A549 treated with GW870086 at 1 μM for 4 hours (cell line): ENCODE measurements at places on chromosomes 1 and 21. TPM values are rescaled to one million over a fixed set of nuclear protein-coding genes. Genes with fewer than 3 reads are reported as not detected.

Gene NCMAP
- total RNA-seq = 0.06 to 0.09 TPM (median 0.07 TPM) in 5 replicates

Gene PATJ
- 2.8 to 4.6 TPM (median 4.0 TPM) in 5 replicates for total RNA-seq

Gene PBX1
- 13.3 to 17.2 TPM (median 14.6 TPM) in 5 replicates for total RNA-seq

Gene CCDC17
- 0.23 to 0.50 TPM (median 0.42 TPM) in 5 replicates for total RNA-seq

Gene CHI3L1
- total RNA-seq = not detected in 5 replicates

Gene ISG15
- 19.1 to 22.3 TPM (median 19.9 TPM) in 5 replicates for total RNA-seq

Gene BMP8B
- total RNA-seq = 4.4 to 5.5 TPM (median 5.0 TPM) in 5 replicates

Gene OR2L5
- total RNA-seq = not detected in 5 replicates

Gene OR2L8
- total RNA-seq = not detected in 5 replicates

Gene PADI2
- 0.87 to 1.5 TPM (median 1.00 TPM) in 5 replicates for total RNA-seq

Gene L1TD1
- total RNA-seq = not detected in 5 replicates

Gene CLIC6
- 0.07 to 0.09 TPM (median 0.08 TPM) in 4 of 5 replicates, not detected in the other for total RNA-seq

Gene ZBTB8B
- 0.02 TPM in 1 of 5 replicates, not detected in the others for total RNA-seq

Gene CHRNB2
- 0.27 to 0.71 TPM (median 0.40 TPM) in 5 replicates for total RNA-seq

Gene PGBD5
- 0.35 to 0.66 TPM (median 0.42 TPM) in 5 replicates for total RNA-seq

Gene CD1E
- not detected in 5 replicates for total RNA-seq

Gene AMY2A
- not detected in 5 replicates for total RNA-seq

Gene OR2T29
- total RNA-seq = not detected in 5 replicates

Gene TMPRSS3
- total RNA-seq = 0.13 to 0.45 TPM (median 0.18 TPM) in 5 replicates

Gene HRNR
- 0.01 TPM in 1 of 5 replicates, not detected in the others for total RNA-seq

Gene BATF3
- total RNA-seq = 27.0 to 40.0 TPM (median 38.1 TPM) in 5 replicates

Gene LRRN2
- 10.6 to 14.3 TPM (median 11.8 TPM) in 5 replicates for total RNA-seq

Gene SLC22A15
- total RNA-seq = 0.43 to 1.2 TPM (median 0.70 TPM) in 5 replicates

Gene DNM3
- 0.27 to 0.80 TPM (median 0.62 TPM) in 5 replicates for total RNA-seq

Gene IVL
- total RNA-seq = 0.10 to 0.15 TPM (median 0.10 TPM) in 3 of 5 replicates, not detected in the others

Gene HDGF
- 408 to 438 TPM (median 425 TPM) in 5 replicates for total RNA-seq

Gene S100A1
- 0.62 to 0.80 TPM (median 0.73 TPM) in 4 of 5 replicates, not detected in the other for total RNA-seq

Gene RIMKLA
- total RNA-seq = 0.27 to 1.0 TPM (median 0.76 TPM) in 5 replicates

Gene LMX1A
- not detected in 5 replicates for total RNA-seq
